ENCODE measurements at places on chromosomes 7 and 10. TPM values are rescaled to one million over a fixed set of nuclear protein-coding genes. Genes with fewer than 3 reads are reported as not detected.

- no peak overlapping the region for H3K4me3 ChIP-seq
- no peak overlapping the region for H3K27ac ChIP-seq
- DNase-seq = no peak
- H3K27me3 ChIP-seq = peaks cover 6% of the 10 kb centered on the region
- no peaks in the 10 kb centered on the region for H3K4me1 ChIP-seq
- H3K36me3 ChIP-seq = peaks cover 11% of the 10 kb centered on the region
Observed at GRCh38 chr7:130461272-130461671, 20.5 kb upstream of the CEP41 start.

LOXL4 gene
- 0.21 TPM for total RNA-seq

GRCh38 chr10:22317076-22317370 is 835 bp downstream of the COMMD3 start:
- H3K4me3 ChIP-seq = peak overlapping the region; percentile 73
- no peak for DNase-seq
- peaks cover 39% of the 10 kb centered on the region for H3K4me1 ChIP-seq
- no peaks in the 10 kb centered on the region for H3K36me3 ChIP-seq
- no peak overlapping the region for H3K27ac ChIP-seq

DNA sequence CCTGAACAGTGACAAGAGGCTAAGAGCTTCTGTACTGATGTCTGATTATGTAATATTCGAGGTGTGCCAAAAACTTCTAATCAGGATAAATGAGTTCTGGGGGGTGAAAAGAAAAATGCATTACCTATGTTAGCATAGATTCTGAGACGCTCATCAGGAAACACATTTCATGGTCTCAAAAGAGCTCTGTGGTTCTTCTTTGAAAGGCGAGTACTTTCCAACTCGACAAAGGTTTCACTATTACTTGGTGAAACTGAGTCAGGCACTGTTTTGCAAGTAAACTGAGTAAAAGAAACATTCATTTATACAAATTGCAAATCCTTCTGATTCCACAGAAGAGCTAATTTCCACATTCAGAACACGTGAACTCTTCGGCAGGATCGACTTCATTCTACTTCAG is 523.2 kb downstream of the GATA3 start:
- H3K4me1 ChIP-seq = no peaks in the 10 kb centered on the region
- H3K27me3 ChIP-seq = no peaks in the 10 kb centered on the region
- H3K4me3 ChIP-seq = no peak overlapping the region

ATRNL1 gene
- total RNA-seq = 28.7 TPM

DNA sequence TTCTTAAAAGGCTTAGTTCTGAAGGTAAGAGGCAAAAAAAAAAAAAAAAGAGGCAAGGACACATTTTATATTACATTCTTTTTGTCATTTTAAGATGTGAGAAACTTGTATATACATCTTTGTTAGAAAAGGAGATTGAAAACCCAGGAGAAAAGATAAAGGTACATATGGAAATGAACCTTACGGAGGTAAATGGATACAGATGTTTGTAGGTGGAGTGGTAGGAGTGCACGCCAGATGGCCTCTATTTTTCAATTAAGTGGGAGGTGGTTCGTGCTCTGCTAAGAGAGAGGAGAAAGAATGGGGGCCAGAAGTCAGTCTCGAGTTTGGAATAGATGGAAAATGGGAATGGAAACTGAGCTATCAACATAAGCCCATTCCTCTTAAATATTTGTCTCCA is 622.5 kb upstream of the GHITM start:
- no peak overlapping the region for H3K27ac ChIP-seq
- no peaks in the 10 kb centered on the region for H3K4me1 ChIP-seq
- H3K27me3 ChIP-seq = no peaks in the 10 kb centered on the region
- no peaks in the 10 kb centered on the region for H3K36me3 ChIP-seq

All from WTC11 (cell line).